ENCODE measurements at places on chromosomes 4 and X.

DNA sequence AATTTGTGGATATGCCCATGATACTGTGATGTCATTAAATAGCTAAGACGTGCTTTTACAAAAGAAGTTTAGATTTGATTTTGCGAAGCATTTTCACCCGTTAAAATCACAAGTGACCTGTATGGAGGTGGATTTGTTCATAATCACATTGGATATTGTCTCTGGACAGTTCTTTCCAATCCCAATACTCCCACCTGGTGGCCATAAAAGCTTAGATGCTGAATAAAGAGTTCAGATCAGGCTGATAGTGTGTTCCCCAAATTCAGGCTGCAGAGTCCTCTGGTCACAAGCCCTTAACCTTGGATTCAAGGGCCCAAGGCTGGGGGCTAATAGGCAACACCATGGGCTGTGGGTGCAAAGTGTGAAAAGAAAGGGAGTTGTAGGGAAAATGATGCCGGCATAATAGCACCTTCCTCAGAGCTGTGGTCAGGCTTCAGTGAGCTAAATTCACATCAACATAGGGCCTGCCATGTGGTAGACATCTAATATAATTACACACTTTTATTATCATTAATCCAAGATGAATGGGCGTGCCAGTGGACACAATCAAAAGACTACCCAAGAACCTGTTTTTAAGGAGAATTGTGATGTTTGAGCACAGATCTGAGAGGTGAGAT lies 28.1 kb downstream of the SMIM43 start:
- DNase-seq = no peak

GRCh38 chr4:140469791-140470733 lies 28.0 kb downstream of the MGAT4D start:
- DNase-seq = no peak

DNA sequence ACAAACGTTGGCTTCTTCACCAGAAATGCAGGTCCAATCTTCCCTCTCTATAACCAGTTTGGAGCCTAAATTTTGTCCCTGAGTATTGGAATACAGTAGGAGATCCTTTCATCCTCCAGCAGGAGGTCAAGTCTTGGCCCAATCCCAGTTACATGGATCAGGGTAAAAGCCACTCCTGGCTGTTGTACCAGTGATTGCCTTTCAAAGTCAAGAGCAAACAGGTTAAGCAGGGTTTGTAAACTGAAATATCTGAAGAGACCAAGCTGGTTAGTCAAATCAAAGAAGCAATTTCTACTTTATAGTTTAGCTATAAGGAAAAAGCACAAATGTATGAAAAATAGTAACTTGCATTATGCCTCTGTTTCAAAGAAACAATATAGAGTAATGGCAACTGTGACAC lies 329.4 kb downstream of the NAF1 start:
- no peak for DNase-seq

DNA sequence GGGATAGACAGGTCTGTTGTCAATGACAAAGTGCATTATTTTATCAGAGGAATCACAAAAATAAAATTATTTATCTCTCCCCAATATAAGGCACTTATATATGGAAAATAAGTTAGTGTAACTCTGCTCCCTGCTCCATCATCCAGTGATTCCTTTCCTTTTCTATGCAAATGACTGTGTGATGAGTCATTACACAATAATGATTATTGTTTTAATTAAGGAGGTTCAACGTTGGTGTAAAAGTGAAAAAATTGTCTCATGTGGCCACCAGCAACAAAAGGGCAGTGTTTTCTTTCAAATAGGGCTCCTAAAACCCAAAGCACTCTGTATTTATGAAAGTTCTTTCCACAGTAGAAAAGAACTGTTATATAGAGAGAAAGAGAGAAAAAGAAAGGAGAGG lies 16.7 kb downstream of the SLC7A11 start:
- no peak for DNase-seq

- no peak for DNase-seq
Observed at GRCh38 chr4:2071252-2071911, 12.3 kb downstream of the NAT8L start.

DNA sequence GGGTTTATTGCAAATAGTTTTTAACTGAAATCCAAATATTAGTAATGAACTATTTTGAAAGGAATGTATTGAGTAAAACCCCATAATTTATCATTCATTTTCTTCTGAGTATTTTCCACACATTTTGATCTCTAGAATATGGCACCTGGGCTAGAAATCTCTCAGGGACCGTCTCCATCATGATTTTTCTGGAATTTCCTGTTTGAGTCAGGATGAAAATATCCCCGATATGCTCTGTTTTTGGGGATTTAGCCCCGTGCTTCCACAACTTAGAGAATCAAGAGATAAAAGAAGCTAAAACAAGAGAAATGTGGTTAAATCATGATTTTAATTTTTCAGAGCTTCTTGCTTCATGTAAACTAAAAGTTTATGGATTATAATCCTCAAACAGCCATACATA lies 114.2 kb downstream of the SPCS3 start:
- no peak for DNase-seq

GRCh38 chr4:174402470-174403176 lies 118.9 kb downstream of the CEP44 start:
- DNase-seq = no peak

DNA sequence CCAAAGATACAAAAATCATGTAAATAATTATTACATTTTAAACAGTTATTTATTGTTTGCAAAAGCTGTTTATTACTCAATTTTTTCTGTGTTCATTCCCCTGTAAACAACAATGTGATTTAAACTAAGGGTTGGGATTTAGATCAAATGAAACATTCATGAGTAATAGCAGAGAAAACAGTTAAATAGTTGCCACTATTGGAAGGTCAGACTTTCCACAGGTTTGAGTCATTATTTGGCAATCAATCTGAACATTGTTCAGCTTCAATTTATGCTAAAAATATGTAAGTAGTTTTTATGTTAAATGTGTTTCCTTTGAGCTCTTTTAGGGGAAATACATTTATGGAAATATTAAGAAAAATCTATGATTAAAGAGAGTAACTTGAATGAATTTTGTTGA lies 144.9 kb downstream of the STIM2 start:
- DNase-seq = no peak

GRCh38 chr4:39067451-39067850 lies 5.4 kb downstream of the KLHL5 start:
- DNase-seq = no peak

DNA sequence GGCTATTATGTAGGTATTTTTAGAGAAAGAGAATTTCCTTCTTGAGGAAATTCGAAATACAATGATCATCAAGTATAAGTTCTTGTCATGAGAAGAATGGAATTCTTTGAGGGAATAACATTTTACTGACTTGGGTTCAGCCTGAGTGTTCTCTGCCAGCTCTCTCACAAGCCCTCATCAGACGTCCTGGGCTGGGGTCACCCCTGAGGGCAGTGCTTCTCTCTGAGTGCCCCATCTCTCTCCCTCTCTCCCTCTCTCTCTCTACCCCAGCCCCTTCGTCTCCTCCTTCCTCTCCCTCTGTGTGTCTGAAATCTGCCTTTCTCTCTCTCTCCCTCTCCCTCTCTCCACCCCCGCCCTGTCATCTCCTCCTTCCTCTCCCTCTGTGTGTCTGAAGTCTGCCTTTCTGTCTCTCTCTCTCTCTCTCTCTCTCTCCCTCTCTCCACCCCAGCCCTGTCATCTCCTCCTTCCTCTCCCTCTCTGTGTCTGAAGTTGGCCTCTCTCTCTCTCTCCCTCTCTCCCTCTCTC lies 241.7 kb upstream of the PSAPL1 start:
- no peak for DNase-seq

DNA sequence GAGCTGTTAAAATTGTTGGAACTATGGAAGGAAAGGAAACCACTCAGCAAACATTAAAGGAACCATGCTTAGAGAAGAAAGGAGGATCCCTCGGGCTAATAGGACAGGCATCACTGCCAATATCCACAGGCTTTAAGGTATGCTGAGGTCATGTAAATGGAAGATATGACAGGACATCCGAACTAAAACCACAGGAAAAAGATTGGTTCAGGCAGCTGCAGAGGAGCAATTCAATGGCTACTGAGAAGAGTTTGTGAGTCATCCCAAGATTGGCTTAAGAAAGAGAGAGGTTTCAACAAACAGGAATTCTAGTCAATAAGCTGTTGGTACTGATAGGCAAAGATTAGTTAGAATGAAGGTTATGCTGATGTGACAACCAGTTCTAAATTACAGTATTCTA lies 106.4 kb upstream of the FAM241A start:
- no peak for DNase-seq

- DNase-seq = no peak
Observed at GRCh38 chr4:74309223-74309622, 953 bp downstream of the EPGN start.

Data from NCI-H510A (cell line).